ENCODE measurements at places on chromosomes 7 and 10.

GRCh38 chr7:24936121-24936824 is 43.7 kb downstream of the OSBPL3 start:
- peak; percentile 62 for DNase-seq

DNA sequence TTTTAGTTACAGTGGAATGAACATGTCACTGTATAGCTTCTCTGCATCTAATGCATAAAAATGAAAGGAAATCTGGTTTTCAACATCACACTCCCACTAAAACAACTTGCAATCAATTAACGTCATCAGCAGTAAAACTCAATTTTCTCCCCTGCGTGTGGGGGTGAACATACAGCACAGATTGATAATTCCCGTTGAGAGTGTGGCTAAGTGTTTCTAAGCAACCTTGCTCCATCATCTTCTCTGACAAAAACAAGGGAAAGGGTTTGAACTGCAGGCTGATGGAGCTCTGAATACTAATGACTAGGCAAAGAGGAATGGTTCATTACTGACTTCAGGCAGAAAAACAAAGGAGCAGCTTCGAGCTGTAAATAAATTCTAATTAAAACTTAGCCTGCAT is 238.3 kb downstream of the PARD3 start:
- no peak for DNase-seq

- DNase-seq: peak; percentile 30
Measured at GRCh38 chr10:11898372-11899066, 75.4 kb downstream of the PROSER2 start.

- DNase-seq: no peak
Measured at GRCh38 chr10:42637648-42638054, 719 bp downstream of the ZNF33B start.

DNA sequence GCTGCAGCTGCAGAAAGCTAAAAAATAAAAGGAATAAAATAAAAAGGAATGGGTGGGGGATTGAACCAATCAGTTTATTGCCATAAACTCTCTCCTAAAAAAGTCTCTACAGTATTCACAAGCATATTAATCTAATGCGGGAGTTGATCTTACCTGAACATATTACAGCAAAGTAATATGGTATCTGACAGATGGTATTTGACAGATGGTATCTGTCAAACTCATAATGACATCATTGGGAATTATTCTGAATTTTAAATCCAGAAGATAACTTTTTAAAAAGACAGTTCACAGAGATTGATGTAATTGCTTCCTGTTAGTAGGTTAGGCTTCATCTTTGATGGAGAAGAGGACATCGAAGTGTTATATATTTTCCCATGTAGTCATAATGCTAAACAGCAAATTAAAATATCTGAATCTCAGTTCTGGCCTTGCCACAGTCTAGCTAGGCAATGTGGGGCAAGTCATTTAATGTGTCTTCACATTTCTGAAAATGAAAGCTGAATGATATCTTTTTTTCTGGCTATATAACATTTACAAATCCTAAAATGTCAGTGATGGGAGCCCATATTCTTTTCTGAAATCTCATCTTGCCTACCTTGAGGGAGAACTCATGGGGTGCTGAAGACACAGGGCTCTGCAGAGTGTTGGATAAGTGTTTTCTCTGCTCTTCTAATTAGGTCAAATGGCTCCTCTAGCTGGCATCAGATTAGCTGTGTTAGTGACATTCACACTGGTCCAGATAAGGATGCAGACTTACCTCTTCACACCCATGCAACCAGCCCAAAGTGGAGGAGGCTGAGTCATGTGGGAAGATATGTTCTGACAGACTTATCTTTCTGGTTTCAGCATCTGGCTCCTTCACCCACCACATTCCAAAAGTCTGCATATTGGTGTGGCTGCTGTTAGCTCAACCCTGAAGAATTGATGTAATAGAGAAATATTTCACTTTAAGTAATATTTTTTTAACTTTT is 2.1 kb upstream of the LIPM start:
- peak; percentile 72 for DNase-seq

DNA sequence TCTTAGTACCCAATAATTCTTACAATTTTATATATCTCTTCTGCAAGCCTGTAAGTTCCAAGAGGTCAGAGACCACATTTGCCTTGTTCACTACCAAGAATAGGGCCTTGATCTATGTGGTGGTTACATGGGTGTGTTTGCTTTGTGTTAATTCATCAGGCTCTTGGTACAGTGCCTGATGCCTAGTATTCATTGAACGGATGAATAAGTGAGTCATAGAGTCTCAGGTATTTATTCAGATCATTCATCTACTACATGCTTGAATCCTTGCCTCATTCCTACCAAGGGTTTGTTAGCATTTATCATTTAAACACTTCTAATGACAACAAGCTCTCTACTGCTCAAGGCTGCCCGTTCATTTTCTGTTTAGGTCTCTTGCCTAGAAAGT is 11.3 kb upstream of the SGPL1 start:
- no peak for DNase-seq

DNA sequence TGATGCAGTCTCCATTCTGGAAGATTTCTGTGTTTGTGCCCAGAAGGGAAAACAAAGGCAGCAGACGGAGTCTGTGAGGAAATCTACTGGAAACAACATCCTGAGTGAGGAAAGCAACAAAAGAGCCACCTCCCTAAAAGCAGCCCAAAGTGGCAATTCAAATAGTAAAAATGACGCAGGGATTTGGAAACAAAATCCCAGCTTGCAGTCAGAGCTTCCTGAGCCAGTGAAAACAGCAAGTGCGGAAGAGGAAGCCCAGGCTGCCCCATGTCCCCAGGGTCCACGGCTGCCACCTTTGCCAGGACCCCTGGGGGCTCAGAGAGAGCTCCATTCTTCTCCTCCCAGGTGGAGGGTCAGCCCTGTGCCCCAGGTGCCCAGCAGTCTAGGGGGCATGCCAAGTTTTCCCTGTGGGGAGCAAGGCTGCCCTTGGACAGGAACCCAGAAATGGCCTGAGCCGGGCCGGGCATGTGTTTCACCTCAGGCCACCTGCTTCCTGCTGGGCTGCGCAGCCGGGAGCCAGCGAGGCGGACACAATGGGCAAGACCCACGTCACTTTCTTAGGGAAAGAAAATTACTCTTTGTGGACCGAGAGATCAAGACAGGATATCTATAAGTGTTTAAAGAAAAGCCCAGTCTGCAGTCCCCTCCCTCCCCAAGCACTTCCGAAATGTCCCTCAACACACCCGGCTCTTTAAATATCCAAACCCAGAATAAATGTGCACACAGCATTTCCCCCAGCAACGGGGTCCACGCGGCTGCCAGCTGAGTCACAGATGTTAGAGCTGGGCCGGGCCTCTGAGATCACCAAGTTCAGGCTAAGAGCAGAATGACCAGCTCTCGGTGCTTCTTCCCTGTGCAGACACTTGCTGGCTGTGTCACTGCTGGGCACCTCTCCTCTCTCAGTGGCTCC is 231.1 kb downstream of the ARHGAP12 start:
- DNase-seq: peak; percentile 85

GRCh38 chr7:40470091-40470592 is 335.3 kb downstream of the SUGCT start:
- DNase-seq: peak; percentile 65

GRCh38 chr10:48364659-48365405 is 58.4 kb downstream of the MAPK8 start:
- DNase-seq: peak; percentile 74

DNA sequence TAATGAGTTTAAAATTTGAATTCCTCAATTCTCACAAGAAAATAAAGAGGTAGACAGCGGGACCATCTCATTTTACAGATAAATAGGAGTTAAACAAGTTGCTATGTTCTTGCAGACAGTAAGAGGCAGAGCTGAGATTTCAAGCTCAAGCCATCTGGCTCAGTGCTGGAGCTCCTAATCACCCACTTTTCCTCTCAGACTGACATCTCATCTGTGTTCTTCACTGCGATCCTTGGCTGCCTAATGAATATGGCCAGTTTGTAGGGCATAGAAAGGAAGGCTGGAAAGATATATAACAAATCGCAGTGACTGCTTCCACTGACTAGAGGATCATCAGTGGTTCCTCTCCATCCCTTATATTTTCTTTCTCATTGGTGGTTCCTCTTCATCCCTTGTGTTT is 151.2 kb downstream of the MPP7 start:
- no peak for DNase-seq

- no peak for DNase-seq
Measured at GRCh38 chr7:18315241-18315640, 180.3 kb upstream of the HDAC9 start.

GRCh38 chr10:132320654-132321469 is 11.1 kb upstream of the LRRC27 start:
- DNase-seq: no peak

GRCh38 chr7:129169171-129169671 is 19.2 kb upstream of the SMO start:
- no peak for DNase-seq

GRCh38 chr7:106367018-106367420 is 82.2 kb upstream of the NAMPT start:
- DNase-seq: peak; percentile 22

DNA sequence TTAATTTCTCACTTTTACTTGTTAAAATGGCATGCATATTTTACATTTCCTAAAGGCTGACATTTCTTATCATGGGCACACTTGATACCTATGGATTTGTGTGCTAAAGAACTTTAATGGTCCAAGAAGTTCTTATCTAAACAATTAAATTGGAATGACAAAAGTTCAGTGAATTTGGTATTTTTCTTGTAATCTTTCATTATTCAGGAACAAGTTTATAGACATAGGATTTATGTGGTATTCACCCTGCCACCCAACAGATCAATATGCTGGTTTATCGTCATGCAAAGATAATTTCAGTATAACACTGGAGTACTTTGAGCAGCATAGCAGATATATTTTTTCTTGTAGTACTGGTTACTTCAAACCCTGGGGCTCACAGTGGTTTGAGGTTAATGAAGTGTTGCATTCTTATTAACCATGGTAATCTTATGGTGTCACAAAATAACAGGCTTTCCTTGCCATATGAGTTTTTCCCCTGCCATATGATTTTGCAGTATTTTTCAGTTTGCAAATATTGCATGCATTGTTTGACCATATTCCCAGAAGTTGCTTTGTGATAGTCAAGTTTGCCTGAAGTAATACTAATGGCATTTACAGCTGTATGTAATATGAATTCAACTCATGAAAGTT is 148.8 kb downstream of the PPP1R9A start:
- no peak for DNase-seq

DNA sequence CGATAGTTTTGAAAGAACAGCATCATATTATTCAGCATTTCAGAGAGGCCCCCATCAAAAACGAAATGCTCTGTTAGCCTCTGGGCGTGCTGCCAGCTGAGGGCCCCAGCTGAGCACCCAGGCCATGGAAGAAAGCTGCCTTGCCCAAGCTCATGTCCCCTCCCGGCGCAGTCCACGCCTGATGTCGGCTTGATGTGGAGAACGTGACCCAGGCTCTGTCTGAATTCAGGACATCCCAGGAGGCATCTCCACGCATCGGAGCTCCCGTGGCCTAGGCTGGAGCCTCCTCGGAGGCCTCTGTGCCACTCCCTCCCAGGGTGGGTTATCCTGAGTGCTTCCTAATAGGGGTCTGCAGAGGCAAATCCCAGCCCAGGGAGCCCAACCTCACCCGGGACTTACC is 218.3 kb upstream of the AKR1E2 start:
- no peak for DNase-seq

- DNase-seq: peak; percentile 57
Measured at GRCh38 chr10:72328045-72328828, 26.5 kb downstream of the DNAJB12 start.

DNA sequence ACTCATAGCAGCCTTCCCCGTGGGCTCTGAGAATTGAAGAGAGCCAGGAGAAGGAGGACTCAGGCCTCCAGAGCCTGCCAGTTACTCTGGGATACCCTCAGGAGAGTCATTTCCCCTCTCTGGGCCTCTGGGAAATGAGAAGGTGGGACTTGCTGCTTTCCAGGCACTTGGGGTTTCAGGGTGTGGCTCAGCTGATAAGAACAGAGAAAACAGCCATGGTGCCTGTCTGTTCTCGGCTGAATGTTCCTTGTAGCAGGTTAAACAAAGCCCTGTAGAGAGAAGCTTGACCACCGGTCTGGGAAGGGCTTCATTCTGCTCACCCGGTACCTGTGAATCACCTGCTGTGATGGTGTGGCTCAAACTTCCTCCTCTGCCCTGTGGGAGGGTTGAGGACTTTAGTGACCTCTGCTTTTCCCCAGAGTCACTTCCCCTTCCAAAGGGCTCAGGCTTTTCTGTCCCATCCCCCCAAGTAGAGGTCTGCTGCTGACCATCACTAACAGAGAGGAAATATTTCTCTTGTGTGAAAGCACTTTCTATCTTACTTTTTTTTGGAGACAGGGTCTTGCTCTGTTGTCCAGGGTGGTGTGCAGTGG is 212.4 kb upstream of the GALNT17 start:
- no peak for DNase-seq

GRCh38 chr7:36409180-36409579 is 19.5 kb downstream of the ANLN start:
- no peak for DNase-seq

DNA sequence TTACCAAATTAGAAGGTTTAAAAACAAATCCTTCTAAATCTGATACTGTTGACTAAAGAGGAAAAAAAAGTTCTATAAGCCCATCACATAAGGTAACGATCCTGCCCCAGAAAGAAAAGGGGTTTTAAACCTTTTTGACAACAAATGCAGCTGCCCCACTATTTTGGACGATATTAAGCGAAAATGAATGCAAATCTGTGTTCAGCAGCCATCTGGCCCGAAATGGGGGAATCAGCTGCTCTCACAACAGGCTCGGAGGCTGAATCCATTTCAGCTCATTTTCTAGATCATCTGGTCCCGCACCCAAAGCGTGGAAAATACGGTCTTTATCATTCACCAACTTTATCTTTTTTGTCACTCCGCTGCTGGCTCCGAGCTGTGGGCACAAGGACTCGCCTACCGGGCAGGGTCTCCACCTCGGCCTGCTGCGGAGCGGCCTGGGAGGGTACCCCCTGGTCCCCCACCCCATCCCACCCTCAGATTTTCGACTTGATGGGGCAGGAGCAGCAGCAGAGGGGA is 2.4 kb upstream of the EBF3 start:
- no peak for DNase-seq

DNA sequence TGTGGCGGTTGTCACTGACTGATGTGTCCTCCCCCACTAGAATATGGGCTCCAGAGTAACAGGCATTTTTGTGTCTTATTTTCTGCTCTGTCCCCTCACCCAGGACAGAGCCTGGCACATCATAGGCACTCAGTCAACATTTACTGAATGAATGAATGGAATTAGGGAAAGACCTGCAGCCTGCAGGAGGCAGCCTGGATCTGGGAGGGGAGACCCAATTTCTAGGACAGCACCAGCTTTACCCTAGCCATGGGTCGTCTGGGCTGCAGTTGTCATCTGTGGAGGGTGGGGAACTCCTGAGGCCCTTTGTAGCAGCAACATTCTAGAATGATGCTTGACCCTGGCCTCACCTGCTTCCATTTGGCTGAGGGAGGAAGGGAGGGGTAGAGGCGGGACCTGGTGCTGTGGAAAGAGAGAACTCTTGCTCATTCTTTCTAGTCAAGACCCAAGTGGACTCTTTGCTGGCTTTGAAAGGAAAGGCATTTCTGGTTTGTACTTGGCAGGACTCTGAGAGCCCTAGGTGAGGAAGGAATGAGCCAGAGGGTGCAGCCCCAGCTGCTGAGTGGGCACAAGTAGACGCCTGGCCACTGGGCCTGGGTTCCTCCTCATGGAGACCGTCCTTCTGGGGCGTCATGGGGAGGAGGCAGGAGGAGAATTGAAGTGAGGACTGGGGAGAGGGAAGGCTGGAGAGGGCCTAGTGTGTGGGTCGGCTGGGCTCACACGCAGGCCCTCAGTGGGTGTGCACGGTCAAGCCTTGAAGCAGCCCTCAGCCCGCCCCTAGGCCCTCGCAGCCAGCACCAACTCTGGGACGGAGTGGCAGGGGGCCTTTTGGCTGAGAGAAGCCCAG is 8.9 kb downstream of the FGF8 start:
- DNase-seq: no peak

All from IMR-90 (cell line).